ENCODE measurements at places on chromosomes 3 and 15.

- DNase-seq, result no peak
These were observed 101.8 kb downstream of the SCN11A start for GRCh38 chr3:38949994-38950393.

GRCh38 chr15:69755551-69756310, 303.1 kb downstream of the RPLP1 start:
- DNase-seq, result no peak

GRCh38 chr15:80619680-80620079, 75.4 kb upstream of the ABHD17C start:
- DNase-seq, result no peak

GRCh38 chr15:75455982-75456531, 4.6 kb upstream of the SIN3A start:
- DNase-seq, result no peak

- DNase-seq, result no peak
These were observed 67.4 kb downstream of the CBLB start for GRCh38 chr3:105801397-105801796.

All from DMS79 (cell line).